ENCODE measurements at places on chromosomes 11 and 22.

GRCh38 chr11:34475656-34476055, 36.9 kb downstream of the CAT start:
- no peak for DNase-seq

GRCh38 chr11:43944761-43945311, 2.4 kb downstream of the C11orf96 start:
- DNase-seq: no peak

GRCh38 chr11:112770487-112770886, 190.7 kb upstream of the NCAM1 start:
- no peak for DNase-seq

DNA sequence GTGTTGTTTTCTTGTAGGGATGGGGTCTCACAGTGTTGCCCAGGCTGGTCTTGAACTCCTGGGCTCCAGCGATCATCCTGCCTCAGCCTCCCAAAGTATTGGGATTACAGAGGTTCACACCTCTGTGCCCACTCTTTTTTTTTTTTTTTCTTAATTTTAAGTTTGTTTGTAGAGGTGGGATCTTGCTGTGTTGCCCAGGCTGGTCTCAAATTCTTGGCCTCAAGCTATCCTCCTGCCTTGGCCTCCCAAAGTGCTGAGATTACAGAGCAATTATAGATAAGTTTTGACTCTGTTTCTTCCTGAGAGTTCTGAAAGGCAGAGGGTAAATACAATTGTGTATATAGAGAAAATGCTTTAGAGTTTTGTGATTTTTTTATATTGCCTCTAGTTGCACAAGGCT, 160.4 kb downstream of the TEAD1 start:
- DNase-seq: no peak

- DNase-seq: no peak
These were observed 21.1 kb upstream of the PLET1 start for GRCh38 chr11:112281726-112282125.

DNA sequence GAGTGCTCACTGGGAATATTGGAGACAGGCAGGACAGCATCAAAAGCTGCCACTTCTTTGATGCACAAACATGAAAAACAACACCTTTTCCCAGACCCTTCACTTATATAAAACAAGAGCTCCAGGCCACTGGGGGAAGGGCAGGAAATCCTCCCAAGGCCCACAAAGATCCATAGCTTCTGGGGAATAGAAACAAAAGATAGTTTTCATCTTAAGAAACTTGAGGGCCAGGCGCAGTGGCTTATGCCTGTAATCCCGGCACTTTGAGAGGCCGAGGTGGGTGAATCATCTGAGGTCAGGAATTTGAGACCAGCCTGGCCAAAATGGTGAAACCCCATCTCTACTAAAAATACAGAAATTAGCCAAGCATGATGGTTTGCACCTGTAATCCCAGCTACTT, 15.3 kb downstream of the RTL6 start:
- DNase-seq: no peak

- no peak for DNase-seq
These were observed 13.6 kb upstream of the PANX3 start for GRCh38 chr11:124597626-124598025.
